Tibial nerve (tissue), 4 donors: ENCODE measurements at places on chromosomes 16 and 17. TPM values are rescaled to one million over a fixed set of nuclear protein-coding genes. Genes with fewer than 3 reads are reported as not detected.

The BCL6B gene
- total RNA-seq, result 8.1 TPM

The GAS7 gene
- total RNA-seq, result 267 TPM

The CHRNE gene
- total RNA-seq, result 0.60 TPM

The GGA2 gene
- total RNA-seq, result 40.6 TPM

The HAS3 gene
- total RNA-seq, result 3.3 TPM

The KRTAP3-2 gene
- total RNA-seq, result not detected

The TNFRSF13B gene
- not detected for total RNA-seq

The EDC4 gene
- total RNA-seq, result 62.4 TPM
